Dermis microvascular lymphatic vessel endothelial cell (primary cell): ENCODE measurements at places on chromosomes 11 and 22.
A peak's percentile ranks its signal among the peaks of the same experiment; 100 is the strongest.

GRCh38 chr11:122697636-122698167, 42.2 kb downstream of the UBASH3B start:
- peak; percentile 69 for DNase-seq

DNA sequence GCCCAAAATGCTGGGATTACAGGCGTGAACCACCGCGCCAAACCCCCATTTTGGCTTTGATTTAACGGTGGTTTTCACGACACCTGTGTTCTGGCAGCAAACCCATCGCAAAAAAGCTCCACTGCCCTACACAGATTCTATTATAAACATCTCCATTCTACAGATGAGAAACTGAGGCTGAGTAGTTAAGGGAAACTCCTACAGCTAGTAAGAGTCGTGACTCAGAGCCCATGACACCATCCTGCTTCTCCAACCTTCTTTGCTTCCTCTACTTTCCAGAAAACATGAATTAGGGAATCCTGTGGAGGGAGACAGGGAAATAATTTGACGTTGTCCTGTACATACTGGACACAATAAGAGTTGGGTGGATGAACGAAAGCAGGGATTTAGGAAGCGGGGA, 429 bp upstream of the SNX15 start:
- DNase-seq = no peak

DNA sequence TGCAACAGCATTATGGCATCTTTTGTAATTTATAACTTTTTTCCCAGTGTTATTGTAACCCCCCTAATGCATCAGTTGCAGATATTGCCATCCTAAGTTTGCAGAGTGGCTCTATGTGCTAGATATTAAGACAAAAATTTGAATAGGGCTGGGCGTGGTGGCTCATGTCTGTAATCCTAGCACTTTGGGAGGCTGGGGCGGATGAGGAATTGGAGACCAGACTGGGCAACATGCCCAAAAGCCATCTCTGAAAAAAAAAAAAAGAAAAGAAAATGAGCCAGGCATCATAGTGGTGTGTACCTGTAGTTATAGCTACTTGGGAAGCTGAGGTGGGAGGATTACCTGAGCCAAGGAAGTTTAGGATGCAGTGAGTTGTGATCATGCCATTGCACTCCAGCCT, 50.1 kb upstream of the MUC15 start:
- DNase-seq = no peak

GRCh38 chr11:71352748-71353147, 95.4 kb downstream of the DHCR7 start:
- no peak for DNase-seq

GRCh38 chr11:12013781-12014180, 5.4 kb upstream of the DKK3 start:
- no peak for DNase-seq

DNA sequence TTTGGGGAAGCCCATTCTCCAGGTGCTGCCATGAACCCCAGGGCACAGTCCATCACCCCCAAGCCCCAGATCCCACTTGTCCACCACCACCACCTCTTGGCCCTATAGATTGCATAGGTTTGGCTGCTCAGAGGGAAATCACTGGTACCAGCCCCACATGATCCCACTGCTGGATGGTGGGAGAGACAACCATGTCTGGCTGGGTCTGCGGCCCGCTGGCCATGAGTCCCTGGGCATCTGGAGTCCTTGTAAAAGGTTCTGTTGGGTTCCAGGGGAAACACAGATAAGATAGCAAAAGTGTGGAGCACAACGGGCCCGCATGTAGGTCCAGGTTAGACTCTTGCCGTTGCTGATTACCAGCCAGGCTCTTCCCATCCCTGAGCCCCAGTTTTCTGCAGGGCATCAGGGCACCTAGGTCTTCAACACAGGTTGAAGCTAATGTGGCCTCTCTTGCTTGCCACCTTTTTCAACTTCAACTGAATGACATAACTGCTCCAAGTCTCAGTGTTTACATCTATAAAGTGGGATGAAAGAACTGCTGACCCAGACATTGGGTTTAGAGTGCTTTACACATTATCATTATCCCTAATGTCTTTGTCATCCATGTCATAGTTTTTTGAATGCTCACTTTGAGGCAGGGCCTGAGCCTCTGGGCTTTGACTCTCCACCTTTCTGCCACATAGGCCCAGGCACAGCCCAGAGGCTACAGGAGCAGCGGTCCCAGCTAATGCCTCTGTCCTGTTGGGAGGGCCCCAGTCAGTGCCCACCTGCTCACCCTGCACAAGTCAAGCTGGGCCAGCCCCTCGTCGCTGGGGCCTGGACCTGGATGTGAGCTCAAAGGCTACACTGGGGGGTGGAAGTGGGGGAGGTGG, 1.0 kb upstream of the TANGO2 start:
- DNase-seq = no peak
